ENCODE measurements at places on chromosomes 12 and 14.

DNA sequence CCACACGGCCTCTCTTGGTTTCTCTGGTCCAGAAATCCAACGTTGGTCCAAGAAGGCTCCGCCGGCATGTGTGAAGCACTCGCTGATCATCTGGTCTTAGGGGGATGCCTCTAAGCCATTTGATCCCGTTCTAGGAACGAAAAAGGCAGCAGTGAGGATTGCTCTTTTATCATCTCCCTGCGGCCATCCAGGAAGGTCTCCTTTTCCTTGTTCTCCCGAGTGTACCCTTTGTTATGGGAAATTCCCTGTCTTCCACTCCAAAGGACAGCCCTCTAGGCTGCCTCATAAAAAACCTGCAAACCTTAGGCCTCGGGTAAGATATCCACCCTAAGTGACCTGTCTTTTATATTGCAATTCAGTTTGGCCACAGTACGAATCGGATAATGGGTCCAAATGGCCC is 85.8 kb downstream of the TMTC3 start:
- DNase-seq: no peak

DNA sequence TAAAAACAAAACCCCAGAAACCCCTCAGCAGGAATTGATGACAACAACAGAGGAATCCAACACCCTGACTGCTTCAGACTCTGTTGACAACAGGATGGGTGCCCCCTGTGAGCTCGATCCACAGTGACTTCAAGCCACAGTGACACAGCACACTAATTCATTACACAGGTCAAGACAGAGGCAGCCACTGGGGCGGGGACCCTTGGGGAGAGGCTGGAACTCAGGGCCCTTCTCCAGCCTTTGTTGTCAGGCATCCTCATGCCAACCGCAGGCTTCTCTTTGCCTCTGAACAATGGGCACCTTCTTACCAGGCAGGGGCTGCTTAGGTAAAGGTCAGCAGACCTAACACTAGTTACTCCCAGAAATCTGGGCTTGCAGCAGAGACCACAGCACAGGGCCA is 37.6 kb downstream of the ACADS start:
- no peak for DNase-seq

DNA sequence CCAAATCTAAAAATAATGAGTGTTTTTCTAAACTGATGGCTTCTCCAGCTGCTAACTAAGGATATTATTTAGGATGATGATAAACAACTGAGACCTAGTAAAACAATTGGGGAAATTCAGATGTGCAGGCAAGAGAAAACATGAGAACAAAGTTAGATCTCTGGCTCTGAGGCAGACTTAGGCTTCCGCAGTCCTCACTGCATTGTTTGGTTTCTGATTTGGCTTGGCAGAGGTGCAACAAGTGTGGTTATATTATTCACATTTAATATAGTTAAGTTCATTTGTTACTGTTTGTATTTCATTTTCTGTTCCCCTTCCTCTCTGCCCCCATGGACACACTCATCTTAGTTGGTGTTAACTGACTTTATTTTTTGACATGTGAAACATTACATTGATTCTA is 30.2 kb upstream of the NR1H4 start:
- DNase-seq: no peak

- DNase-seq: no peak
These were observed 134.4 kb upstream of the GRIP1 start for GRCh38 chr12:66813137-66813892.
